Nucleus accumbens (tissue), 56 donors: ENCODE measurements at places on chromosomes 6 and 20.

DNA sequence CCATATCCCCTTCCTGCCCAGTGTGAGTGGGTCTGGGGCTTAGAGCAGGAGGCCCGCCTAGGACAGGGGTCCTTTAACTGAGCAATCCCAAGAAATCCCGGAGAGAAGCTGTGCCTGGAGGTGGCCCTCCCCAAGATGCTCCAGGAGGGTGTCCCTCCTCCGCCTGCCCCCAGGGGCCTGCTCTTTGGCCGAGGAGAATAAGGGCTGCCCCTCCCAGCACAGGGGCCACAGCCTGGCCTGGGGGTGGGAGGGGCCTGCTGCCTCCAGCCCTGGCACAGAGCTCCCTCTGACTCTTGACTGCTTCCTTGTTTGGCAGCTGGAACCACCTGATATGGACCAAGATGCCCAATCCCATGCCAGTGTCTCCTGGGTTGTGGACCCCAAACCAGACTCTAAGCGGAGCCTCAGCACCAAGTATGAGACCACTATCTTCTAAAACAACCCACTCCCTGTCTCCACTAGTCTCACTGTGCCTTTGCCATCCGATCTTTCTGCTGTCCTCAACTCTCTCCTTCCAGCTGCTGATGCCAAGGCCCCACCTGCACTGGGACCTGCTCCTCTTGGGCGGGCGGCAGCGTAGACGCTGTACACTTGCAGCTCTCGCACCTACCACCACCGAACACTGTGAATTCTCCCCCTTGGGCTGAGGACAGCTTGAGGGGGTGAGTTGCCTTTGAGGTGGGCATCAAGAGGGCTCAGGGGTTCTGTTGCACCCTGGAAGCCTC, 54.3 kb downstream of the TCP11 start:
- DNase-seq: no peak

DNA sequence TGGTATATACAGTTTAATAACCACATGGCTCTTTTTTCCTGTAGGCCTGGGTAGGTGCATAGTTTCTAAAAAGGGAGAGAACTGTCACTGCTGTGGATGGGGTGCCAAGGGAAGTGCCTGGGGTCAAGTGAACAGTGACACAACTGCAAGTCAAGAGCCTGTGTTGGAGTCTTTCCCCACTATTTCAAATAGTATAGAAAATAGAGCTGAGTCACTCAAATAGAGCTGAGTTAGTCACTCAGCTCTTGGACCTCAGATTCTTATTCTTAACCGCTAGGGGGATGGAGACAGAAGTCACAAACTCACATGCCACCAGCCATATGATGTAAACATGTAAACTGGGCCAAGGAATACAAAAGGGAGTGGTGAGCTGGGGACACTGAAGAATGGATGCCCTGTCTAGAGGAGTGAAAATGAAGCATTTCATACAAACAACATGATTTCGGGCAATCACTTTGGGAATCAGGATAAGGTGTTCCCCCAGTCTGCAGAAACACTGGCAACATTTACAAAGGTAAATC, 2.1 kb downstream of the NQO2 start:
- no peak for DNase-seq

- DNase-seq: no peak
These were observed 30.8 kb downstream of the SLC2A10 start for GRCh38 chr20:46740214-46740609.

DNA sequence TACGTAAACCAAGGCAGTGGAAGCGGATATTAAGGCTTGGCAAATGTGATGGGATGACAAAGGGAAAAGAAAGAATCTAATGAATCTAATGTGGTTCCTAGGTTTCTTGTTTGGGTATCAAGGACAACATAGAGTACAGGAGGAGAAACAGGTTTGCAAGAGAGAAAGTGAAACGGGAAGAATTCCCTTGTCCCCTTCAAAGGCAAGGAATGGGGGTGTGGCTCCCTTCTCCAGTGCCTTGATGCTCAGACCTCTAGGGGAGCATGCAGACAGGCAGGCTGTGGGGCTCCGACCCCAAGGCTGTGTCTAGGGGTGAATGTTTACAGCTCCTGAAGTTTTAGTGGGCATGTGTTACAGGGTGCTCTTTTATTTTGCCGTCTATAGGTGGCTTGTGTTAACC, 317.5 kb upstream of the HSF2 start:
- DNase-seq: no peak

DNA sequence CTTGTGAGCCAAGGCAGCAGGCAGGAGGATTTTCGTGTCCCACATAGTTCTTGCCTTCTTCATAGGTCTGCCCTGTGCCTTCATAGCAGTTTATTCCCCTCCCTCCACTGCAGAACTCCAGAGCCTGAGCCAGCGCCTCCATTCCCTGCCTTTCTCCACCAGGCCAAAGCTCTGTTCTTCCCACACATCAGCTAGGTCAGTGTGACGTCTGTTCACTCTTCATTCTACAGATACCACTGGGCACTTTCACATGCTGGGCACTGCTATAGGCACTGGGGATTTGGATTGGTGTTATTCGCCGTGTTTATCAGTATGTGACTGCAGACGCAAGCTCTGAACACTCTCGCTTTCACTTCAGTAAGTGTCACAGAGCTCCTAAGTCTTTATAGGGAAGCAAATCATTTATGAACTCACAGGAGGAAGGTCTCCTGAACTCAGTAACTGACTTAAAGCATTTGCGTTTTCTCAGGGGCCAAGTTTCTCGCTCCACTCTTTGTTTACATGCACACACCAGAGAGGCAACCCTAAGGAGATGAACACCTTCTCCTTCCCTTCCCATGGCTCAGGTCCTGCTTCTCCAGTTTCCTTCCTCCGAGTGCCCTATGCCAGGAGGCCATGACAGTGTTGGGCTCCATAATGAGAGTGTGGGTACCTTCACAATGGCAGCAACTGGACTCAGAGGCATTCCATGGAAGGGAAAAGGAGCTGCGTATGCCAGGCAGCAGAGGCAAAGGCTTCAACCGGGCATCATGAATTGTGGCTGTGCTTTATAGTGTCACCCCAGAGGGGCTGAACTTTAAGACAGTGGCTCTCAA, 6.3 kb upstream of the APMAP start:
- DNase-seq: no peak

GRCh38 chr6:146351018-146351417, 192.6 kb upstream of the RAB32 start:
- no peak for DNase-seq

DNA sequence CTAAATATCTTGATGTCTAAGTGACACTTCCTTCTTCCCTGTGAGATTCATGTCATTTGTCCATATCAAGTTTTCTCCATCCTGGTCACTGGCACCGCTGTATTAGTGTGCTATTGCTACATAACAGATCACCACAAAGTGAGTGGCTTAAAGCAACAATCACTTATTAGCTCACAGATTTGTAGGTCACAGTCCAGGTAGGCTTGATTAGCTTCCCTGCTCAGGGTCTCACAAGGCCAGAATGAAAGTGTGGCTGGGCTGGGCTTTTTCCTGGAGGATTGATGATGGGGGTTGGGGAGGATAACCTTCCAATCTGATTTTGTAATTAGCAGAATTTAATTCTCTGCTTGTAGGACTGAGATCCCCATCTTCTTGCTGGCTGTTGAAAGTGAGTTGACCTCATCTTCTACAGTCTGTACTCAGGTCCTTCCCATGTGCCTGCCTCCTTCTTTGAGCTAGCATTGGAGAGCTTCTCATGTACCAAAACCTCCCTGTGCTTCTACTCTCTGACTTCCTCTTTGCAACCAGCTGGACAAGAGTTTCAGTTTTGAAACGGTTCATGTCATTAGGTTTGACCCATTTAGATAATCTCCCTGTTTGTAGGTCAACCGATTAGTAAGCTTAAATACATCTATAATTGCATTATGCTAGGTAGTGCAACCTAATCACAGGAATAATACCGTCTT, 152.4 kb upstream of the MAN1A1 start:
- no peak for DNase-seq

DNA sequence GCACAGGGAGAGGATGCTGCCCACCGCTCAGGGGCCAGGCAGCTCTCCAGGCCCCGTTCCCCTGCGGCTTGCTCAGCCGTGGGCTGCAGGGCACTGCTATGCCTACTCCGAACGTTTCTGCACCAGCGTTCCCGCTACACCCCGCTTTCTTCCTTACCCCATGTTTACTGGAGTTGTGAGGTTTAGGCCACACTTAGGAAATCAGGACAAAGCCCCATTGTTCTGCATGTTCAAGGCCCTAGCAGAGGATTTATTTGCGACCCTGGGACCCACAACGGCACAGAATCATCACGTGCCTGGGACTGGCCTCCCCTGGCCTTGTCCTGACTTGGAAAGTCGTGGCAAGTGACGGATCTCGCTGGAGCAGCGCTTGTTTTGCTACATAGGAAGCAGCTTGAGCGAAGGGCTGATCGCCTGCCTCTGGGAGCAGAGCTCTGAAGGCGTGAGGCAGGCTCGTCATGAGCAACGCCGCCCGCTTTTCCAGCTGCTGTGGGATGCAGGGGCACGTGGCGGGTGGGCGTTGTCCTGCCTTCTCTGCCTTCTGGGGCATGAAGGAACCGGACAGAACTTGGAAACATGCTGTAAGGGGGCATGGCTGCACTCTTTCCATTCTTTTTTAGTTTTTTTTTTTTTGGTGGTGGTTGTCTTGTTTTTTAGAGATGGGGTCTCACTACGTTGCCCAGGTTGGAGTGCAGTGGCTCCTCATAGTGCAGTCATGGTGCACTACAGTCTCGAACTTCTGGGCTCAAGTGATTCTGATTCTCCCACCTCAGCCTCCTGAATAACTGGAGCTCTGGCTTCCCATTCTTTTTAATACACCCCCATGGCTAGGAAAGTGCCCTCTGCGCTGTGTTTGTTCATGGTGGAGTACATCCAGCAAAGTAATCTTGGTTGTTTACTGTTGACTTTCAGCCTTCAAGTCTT, 14.6 kb upstream of the TMEM181 start:
- no peak for DNase-seq

GRCh38 chr6:6705061-6705425, 116.5 kb downstream of the LY86 start:
- DNase-seq: no peak
